WTC11 (cell line): ENCODE measurements at places on chromosomes 3 and 15. TPM values are rescaled to one million over a fixed set of nuclear protein-coding genes. Genes with fewer than 3 reads are reported as not detected.

- peaks cover 12% of the 10 kb centered on the region for H3K4me1 ChIP-seq
- H3K27me3 ChIP-seq: no peaks in the 10 kb centered on the region
- DNase-seq: no peak
- peaks cover 10% of the 10 kb centered on the region for H3K36me3 ChIP-seq
These were observed 12.6 kb downstream of the LIMD1 start for GRCh38 chr3:45606991-45607712.

GRCh38 chr3:49170744-49171118 lies 667 bp upstream of the KLHDC8B start:
- H3K4me1 ChIP-seq: peaks cover 26% of the 10 kb centered on the region
- peak overlapping the region; percentile 82 for H3K4me3 ChIP-seq
- H3K27me3 ChIP-seq: peaks cover 20% of the 10 kb centered on the region
- DNase-seq: no peak
- H3K27ac ChIP-seq: no peak overlapping the region
- H3K36me3 ChIP-seq: no peaks in the 10 kb centered on the region

DNA sequence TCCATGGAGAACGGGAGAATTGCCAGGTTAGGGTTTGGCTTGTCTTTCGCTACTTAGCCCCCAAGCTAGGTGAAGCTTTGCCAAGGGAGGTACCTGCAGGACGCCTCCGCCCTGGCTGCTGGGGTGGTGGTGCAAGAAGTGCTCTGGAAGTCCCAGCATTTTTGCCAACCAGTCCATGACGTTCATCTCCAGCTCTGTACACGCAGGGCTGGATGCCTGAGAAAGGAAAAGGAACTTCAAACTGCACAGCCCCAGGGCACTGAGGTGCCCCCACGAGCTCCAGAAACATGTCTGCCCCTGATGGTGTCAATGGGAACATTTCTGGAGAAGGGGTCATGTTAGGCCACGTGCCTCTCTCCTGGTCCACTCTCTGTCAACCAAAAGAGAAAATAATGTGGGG lies 8.2 kb downstream of the HDC start:
- DNase-seq: no peak
- H3K27me3 ChIP-seq: no peaks in the 10 kb centered on the region
- no peak overlapping the region for H3K27ac ChIP-seq
- H3K4me1 ChIP-seq: no peaks in the 10 kb centered on the region
- no peak overlapping the region for H3K4me3 ChIP-seq

GRCh38 chr3:142523921-142524566 lies 54.5 kb downstream of the ATR start:
- no peak overlapping the region for H3K27ac ChIP-seq
- no peaks in the 10 kb centered on the region for H3K27me3 ChIP-seq
- no peak overlapping the region for H3K4me3 ChIP-seq
- peaks cover 20% of the 10 kb centered on the region for H3K36me3 ChIP-seq

DNA sequence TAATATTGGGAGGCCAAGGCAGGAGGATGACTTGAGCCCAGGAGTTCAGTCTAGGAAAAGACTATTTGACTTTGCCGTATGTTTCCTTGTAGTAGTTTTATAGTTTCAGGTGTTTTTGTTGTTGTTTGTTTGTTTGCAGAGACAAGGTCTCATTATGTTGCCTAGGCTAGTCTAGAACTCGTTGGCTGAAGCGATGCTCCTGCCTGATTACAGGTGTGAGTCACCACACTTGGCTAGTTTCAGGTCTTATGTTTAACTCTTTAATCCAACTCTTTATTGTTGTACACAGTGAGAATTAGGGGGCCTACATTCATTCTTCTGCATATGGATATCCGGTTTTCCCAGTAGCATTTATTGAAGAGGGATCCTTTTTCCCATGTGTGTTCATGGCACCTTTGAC lies 32.0 kb downstream of the FAIM start:
- peaks cover 36% of the 10 kb centered on the region for H3K36me3 ChIP-seq
- no peak for DNase-seq
- no peaks in the 10 kb centered on the region for H3K4me1 ChIP-seq
- peaks cover 21% of the 10 kb centered on the region for H3K27me3 ChIP-seq

DNA sequence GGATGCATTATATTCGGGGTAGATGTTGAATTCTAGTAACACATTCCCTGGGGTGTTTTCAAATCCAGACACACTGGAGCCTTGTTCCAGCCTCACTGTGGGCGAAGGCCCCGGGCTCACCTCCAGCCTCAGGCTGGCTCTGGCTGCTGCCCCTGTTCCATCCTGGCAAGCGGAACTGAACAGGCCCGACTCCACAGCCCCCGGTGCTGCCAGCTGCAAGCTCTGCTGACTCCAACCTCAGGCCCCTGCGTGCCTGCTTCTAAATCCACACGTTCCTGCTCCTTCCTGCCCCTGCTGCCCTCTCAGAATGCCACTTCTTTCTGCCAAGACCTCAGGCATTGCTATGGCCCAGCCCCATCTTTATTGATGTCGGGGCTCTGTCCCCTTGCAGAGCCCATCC lies 90.6 kb downstream of the LIPC start:
- no peak overlapping the region for H3K27ac ChIP-seq
- peaks cover 25% of the 10 kb centered on the region for H3K4me1 ChIP-seq
- H3K27me3 ChIP-seq: no peaks in the 10 kb centered on the region
- DNase-seq: no peak
- no peaks in the 10 kb centered on the region for H3K36me3 ChIP-seq
- H3K4me3 ChIP-seq: no peak overlapping the region

DNA sequence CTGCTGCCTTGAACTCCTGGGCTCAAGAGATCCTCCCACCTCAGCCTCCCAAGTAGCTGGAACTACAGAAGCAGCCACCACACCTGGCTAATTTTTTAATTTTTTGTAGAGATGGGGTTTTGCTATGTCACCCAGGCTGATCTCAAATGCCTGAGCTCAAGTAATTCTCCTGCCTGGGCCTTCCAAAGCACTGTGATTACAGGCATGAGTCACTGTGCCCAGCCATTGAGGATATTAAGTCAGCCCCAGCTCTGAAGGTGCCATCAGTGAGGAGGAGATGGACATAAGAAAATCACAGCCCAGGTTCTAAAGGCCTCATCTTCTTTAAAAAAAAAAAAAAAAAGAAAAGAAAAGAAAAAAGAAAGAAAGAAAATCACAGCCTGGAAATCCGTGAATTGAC lies 26.6 kb upstream of the PSTPIP1 start:
- peaks cover 7% of the 10 kb centered on the region; the same call in 1 of the 2 replicates for H3K4me1 ChIP-seq
- no peaks in the 10 kb centered on the region for H3K27me3 ChIP-seq
- H3K4me3 ChIP-seq: no peak overlapping the region
- DNase-seq: no peak
- H3K27ac ChIP-seq: no peak overlapping the region

- DNase-seq: no peak
- H3K4me1 ChIP-seq: no peaks in the 10 kb centered on the region
- H3K27me3 ChIP-seq: peaks cover 20% of the 10 kb centered on the region
- no peak overlapping the region for H3K4me3 ChIP-seq
These were observed 12.8 kb upstream of the TOPAZ1 start for GRCh38 chr3:44228900-44229299.

CCDC39 gene
- total RNA-seq: 0.44 to 0.98 TPM in 2 of 3 replicates, not detected in the other

WDR93 gene
- 0.09 TPM in 1 of 3 replicates, not detected in the others for total RNA-seq

VPS13C gene
- total RNA-seq: 20.9 to 23.5 TPM (median 21.6 TPM) in 3 replicates

PAQR5 gene
- 9.4 to 11.5 TPM (median 11.4 TPM) in 3 replicates for total RNA-seq
